ENCODE measurements at places on chromosomes 13 and 19.

- DNase-seq = no peak
These were observed 4.1 kb downstream of the TMEM272 start for GRCh38 chr13:51840917-51841316.

DNA sequence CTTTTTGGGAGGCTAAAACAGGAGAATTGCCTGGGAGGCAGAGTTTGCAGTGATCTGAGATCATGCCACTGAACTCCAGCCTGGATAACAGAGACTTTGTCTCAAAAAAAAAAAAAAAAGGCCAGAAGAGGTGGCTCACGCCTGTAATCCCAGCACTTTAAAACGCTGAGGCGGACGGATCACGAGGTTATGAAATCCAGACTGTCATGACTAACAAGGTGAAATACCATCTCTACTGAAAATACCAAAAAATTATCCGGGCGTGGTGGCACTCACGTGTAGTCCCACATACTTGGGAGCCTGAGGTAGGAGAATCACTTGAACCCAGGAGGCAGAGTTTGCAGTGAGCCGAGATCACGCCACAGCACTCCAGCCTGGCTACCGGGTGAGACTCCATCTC, 39.9 kb downstream of the ZNF611 start:
- no peak for DNase-seq

DNA sequence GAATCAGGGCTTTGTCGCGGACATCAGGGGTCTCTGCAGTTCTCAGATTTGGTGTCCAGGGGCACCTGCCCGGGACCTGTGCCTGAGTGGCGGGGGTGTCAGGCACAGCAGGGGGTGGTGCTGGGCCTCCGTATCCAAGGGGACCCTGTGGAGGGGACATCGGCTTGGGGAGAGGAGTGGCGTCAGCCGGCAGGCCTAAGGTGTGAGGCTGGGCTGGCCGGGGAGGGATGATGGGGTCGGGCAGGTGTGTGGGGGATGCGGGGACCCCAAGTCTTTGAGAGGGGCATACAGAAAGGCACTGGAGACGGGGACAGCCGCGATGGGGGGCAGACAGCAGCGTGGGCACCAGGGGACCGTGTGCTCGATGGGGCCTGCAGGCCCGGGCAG, 2.5 kb downstream of the EFNA2 start:
- DNase-seq = no peak

GRCh38 chr19:10568062-10568825, 535 bp downstream of the CDKN2D start:
- peak; percentile 63 for DNase-seq

DNA sequence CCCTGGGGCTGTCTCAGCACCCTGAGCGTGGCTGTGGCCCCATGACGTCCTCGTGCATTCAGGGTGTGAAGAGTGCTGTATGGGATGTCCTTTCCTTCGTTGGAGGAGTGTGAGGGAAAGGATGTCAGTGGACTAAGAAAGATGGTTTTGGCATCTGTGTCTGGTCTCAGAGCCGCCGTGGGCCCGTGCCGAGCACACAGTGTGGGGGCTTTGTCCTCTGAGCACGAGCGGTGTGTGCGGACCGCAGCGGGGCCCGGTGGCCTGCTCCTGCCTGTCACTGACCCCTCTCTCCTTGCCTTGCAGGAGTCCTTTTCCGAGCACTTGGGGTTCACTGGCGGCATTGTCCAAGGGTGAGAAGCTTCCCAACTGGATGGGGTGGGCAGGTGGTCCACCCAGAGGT, 63.3 kb upstream of the LDLR start:
- no peak for DNase-seq

DNA sequence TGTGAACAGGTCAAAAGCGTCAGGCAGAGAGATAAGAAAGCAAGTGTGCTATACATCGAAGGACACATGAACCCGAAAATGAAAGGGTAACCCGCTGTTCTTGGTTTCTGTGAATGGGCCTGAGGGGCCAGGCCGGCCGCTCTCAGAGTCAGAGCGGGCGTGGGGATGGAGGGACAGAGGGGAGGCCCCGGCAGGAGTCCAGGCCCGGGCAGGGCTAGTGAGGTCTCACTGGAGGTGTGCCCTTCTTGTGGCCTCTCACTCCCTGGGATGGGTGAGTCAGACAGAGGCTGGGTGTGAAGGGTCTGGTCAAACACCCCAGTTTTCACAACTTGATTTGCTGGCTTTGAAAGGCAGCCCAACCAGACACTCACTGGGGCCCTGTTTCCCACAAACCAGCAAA, 17.4 kb upstream of the NDUFS7 start:
- DNase-seq = no peak

GRCh38 chr13:71117920-71118319, 749.1 kb downstream of the DACH1 start:
- DNase-seq = no peak

- no peak for DNase-seq
These were observed 193.1 kb downstream of the ZNF486 start for GRCh38 chr19:20359933-20360720.

GRCh38 chr13:100115693-100116254, 26.9 kb downstream of the PCCA start:
- DNase-seq = no peak

GRCh38 chr13:100075700-100076587, 12.9 kb upstream of the PCCA start:
- no peak for DNase-seq

- no peak for DNase-seq
These were observed 141.7 kb downstream of the EFNB2 start for GRCh38 chr13:106393776-106394175.

- DNase-seq = no peak
These were observed 15.1 kb downstream of the GARRE1 start for GRCh38 chr19:34269489-34269888.

- no peak for DNase-seq
These were observed 12.2 kb upstream of the CCDC97 start for GRCh38 chr19:41297628-41298347.

DNA sequence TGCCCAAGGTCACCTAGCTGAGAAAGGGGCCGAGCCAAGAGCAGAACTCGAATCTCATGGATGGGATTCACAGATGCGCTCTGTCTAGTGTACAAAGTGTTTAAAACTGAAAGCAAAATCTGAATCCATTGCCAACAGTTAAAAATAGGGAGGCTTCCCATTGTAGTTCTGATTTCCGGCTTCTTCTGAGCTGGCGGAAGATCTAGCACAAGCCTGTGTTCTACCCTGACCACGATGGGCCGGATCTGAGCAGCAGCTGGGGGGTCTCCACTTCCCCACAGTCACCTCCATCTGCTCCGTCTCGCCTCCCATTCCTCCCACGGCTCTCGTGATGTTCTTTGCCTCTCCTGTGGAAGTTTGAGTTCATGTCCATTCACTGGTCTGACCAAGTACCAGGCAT, 2.4 kb downstream of the CACNG8 start:
- DNase-seq = no peak

DNA sequence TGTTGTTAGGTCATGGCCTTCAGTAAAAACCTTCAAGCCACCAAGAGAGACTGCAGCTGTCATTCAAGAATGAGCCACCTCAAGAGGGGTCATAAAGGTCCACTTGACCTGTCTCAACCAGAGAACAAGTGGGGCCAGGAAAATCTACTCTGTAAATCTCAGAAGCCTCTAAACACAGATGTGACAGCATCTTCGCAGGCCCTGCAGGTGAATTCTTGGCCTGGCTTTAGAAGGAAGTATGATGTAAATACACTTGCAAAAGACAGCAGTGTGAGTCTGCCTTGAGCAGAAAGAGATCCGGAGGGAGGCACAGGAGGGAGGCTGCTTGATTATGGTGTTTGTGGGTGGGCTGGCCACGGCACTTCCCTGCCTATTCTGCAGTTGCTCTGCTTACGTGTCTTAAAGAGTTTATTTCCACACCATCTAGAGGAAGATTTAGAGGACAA, 1082.9 kb downstream of the UQCRFS1 start:
- no peak for DNase-seq

GRCh38 chr13:103754783-103755182, 688.6 kb upstream of the SLC10A2 start:
- no peak for DNase-seq

- DNase-seq = peak; percentile 9
These were observed 18.8 kb downstream of the PDCD5 start for GRCh38 chr19:32599736-32600157.

- no peak for DNase-seq
These were observed 30.1 kb upstream of the OLFM2 start for GRCh38 chr19:9966448-9966847.

DNA sequence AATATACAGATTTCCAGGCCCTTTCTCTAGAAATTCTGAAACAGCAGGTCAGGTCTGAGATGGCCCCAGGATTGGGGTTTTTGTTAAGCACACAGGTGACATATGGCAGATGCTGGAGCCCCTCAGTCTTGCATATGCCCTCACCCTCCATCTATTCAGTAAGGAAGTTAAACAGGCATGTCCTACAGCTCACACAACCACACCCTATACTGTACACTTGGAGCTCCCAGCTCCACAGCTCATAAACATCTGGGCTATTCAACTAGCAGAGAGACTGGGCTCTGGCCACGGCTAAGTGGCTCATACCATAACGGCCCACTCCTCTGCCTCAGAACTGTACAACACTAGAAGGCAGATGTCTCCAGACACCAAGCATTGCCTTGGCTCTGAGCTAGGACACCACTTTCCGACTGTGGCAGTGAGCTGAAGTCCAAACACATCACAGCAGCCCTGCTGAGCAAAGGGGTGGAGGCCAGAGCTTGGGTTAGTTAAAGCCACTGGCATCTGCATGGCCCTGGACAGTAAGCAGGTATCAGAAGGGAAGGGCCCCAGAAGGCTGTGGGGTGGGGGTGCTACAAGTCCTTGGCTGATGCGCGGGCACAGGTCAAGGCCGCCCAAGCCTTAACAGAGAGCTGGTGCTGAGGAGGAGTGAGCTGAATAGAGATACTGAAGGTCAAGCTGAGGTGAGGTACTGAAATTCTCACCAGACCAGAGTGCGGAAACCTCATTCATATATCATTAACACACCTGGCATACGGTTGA, 79.1 kb downstream of the ABCC4 start:
- DNase-seq = no peak

- DNase-seq = no peak
These were observed 19.7 kb downstream of the PRAM1 start for GRCh38 chr19:8482696-8483095.

DNA sequence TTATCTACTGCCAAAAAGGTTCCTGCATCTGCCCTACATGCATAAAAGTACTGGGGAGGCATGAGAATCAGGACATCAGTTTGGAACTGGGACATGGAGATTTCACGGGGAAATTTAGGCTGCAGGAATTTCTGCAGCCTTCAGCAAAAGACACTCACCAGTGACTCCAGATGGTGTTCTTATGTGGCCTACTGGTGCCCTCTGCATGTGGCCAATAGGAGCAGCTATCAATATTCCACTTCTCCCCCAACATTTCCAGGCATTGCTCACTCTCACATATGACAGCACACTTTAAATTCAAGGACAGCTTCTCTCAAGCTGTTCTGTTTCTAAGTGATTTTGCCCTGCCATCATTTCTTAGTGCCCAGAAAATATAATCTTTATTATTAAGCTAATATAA, 570.5 kb upstream of the ARGLU1 start:
- DNase-seq = no peak

- no peak for DNase-seq
These were observed 53.0 kb downstream of the EDNRB start for GRCh38 chr13:77865622-77866021.

- DNase-seq = no peak
These were observed 2.7 kb downstream of the RGCC start for GRCh38 chr13:41460074-41460465.

- DNase-seq = no peak
These were observed 2.1 kb downstream of the ANKRD27 start for GRCh38 chr19:32672841-32673240.

DNA sequence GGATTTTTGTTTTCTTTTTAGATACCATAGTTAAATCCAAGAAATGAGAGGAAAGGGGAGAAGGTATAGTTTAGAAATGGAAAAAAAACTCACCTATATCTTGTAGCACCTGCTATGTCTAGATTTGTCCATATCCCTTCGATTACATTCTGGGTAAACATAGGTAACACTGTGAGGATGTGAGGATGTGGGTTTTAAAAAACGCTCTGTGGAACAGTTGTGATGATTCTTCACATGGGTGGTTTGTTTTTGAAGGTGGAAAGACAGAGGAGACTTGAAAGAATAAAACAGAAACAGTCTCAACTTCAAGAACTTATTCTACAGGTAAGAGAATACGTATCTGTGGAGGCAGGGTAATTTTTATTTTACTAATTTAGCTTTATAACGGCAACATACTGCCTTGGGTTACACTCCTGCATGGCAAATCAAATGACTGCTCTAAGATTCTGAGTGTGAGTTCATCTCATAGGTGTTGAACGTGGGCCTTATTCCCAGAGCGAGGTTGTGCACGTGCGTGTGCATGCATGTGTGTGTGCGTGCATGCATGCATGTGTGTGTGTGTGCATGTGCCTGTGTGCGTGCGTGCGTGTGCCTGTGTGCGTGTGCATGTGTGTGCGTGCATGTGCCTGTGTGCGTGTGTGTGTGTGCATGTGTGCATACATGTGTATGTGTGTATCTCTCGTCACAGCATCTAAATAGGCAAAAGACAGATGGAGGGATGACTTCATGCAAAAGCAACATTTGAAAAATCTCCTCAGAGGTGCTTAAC, 23.5 kb downstream of the ATP4B start:
- DNase-seq = no peak

GRCh38 chr13:31631071-31631470, 108.3 kb upstream of the RXFP2 start:
- no peak for DNase-seq

GRCh38 chr13:102276404-102276803, 125.4 kb downstream of the FGF14 start:
- no peak for DNase-seq

GRCh38 chr13:41326661-41327060, 15.6 kb downstream of the NAA16 start:
- DNase-seq = no peak

- DNase-seq = peak; percentile 15
These were observed 21.8 kb downstream of the DCAF15 start for GRCh38 chr19:13974073-13974472.
